ENCODE measurements at places on chromosomes 12 and 14.

GRCh38 chr14:92425101-92425500 is 88.5 kb upstream of the RIN3 start:
- DNase-seq, result peak; percentile 64

DNA sequence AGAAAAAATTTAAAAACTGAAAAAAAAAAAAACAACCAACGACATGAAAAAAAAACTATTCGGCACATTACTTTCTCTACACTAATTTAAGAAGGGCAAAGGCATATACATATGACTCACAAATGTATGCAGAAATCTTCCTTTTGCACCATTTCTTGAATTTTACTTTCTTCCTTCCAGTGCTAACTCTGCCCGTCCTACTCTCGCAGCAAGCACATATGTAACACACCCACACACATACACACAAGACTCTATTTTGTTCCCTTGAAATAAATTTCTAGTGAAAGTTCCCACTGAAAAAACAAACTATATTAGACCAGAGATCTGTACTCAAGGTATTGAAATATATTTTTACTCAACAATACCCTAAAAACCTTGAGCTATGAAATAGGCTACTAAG is 14.6 kb downstream of the BTG1 start:
- no peak for DNase-seq

- no peak for DNase-seq
Observed at GRCh38 chr12:45355730-45356129, 139.8 kb downstream of the ANO6 start.

DNA sequence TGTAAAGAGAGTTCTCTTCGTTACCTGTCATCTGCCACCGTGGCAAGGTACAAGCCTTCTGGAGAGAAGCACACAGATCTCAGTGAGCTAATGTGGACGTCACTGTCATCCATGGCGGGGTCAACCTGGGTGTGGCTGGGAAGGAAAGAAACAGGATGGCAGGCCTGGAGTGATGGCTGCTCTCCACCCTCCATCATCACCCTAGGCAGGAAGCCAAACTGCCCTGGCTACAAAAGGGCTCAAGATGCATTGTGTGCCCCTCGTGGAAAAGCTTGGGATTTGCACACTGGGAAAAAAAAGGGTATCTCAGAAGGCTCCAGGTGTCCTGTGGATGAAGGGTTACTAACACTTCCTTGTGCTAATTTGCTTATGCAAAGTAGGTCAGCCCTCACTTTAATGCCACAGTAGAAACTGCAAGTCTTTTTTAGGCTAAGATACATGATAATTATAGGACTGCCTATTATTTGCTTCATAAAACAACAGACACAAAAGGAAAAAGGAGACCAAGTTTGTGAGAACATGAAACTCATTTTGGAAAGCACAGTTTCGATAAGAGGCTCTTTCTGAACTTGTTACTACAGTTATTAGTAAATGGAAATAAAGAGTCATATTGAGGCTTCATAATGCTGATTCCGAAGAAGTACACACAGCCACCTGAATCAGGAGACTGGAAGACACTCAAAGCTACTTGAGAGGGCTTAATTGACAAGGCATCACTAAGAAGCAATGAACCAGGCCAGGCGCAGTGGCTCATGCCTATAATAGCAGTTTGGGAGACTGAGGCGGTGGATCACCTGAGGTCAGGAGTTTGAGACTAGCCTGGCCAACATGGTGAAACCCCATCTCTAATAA is 18.9 kb downstream of the RFC5 start:
- DNase-seq, result peak; percentile 48

DNA sequence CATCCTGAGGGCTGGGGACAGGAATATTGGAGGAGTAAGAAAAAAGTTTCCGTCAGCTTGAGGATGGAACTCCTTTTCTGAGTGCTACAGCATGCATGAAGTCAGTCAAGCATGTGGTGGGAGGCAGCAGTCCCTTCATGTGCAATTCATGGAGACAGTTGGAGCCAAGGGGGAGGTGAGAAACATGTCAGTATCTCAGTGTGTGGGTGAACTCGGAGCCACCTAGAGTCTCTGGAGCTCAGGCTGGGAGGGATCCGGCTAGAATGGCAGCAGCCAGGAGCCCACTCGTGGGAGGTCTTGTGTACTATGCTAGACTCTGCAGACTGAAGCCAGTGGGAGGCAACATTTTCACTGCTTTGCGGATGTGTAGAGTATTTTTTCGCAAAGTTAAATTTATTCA is 60.3 kb downstream of the AVPR1A start:
- DNase-seq, result no peak

- DNase-seq, result no peak
Observed at GRCh38 chr12:89878950-89879349, 170.3 kb upstream of the ATP2B1 start.

DNA sequence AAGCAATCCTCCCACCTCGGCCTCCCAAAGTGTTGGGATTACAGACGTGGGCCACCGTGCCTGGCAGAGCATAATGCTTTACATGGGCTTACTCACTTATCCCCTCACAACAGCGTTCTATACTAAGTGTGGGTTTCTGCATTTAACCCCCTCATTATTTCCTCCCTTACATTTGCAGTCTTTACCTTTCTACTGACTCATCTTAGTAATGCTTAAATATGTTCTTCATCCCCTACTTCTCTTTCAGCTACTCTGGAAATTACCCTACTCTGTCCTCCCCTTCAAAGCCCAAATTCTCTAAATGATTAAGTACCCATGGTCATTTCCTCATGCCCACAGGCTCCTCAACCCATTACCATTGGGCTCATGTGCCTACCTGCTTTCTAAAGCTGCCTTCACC is 40.7 kb downstream of the NKX2-1 start:
- no peak for DNase-seq

DNA sequence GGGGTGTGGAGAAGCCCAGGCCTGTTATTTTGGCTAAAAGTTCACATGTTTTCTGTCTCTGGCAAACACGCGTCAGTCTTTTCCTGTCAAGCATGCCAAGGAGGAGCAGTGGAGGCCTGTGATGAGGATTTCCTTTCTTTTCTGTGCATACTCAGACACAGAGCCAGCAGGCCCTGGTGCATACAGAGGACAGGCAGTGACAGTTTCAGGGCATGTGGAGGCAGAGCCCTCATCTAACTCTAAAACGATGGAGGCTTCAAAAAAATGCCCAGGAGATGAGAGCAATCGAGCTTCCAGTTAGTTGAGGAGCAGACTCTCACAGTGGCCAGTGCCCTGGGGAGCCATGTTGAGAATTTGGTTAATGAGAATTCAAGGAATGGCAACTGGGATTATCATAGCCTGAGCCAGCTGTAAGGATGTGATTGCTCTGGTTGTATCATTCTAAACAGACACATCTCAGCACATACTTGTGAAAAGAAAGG is 66.5 kb downstream of the TRAFD1 start:
- DNase-seq, result no peak

DNA sequence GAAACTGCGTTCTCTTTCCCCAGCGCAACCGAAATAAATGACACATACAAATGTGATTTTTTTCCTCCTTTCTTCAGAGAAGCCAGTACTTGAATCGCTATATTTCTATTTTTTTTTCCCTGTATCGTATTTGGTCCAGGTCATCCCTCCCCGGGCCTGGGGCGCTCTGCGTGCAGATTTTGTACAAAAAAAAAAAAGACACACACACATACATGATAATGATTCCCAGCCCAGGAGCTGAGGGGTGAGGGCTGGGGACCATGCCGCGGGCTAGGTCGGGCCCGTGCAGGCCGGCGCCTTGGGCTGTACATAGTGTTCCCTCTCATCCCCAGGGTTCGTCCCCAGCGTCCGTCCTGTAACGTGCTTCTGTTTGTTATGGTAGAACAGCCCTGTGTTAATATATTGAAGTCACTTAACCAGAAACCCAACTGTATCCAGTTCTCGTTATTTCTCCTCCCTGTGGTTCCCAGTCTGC is 3.0 kb downstream of the HOXC9 start:
- DNase-seq, result no peak

DNA sequence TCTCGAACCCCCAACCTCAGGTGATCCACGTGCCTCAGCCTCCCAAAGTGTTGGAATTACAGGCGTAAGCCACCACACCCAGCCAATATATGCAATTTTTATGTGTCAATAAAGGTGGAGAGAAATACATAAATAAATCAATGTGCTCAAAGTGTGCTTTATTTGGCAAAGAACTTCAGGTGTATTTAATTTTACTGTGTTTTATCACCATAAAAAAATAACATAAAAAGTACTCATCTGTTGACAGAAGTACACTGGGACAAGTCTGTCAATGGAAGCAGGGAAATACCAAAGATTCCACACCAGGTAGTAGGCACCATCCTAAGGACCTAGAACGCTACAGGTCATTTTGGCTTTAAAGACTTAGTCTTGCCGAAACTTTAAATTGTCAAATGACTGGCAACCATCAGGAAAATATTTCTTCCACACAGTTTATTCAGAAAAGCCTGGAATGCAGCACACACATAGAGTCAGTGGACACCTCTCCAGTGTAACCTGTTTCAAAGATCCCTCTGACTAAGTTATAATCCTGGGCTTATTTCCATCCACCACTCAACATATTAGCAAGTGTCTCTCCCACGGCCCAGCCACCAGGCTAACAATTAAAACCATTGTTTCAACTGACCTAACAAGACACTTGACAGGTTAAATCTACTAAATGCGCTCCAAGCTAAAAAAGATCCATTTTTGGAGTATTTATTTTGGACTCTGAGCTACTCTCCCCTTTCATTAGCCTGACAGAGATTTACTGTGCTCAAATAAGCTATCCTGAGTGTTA is 4.2 kb downstream of the ERO1A start:
- DNase-seq, result no peak

DNA sequence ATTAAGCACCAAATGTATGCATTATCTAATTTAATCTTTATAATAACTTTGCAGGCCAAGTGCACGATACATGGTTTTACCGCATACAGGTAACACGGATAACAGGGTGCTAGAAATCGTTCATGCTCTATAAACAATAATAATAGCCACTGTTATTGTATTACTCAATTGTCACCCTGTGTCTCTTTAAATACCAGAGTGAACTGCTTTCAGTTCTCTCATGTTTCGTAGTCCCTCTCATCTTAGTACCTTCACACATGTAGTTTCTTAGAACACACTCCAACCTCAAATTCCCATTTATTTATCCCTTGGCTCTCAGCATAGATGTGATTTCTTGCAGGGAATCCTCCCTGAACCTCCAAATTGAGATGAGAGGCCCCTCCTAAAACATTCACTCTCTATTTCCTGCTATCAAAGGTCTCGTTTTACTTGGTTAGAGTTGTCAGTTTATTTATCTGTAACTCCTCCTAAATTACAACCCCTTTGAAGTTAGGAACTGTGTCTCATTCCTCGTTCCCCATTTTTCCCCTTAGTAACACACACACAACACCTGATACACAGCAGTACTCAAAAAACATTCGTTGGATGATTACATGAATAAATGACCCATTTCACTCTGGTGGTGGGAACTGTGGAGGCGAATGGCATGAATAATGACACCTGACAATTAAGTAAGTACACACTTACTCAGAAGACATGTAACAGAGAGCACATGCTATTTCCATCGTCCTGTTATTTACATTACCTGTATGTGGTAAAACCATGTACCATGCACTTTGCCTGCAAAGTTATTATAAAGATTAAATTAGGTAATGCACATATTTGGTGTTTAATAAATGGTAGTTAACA is 134.6 kb downstream of the BTG1 start:
- DNase-seq, result no peak

- no peak for DNase-seq
Observed at GRCh38 chr12:104740668-104741067, 217.4 kb downstream of the SLC41A2 start.

GRCh38 chr14:71050227-71050823 is 143.1 kb downstream of the PCNX1 start:
- peak; percentile 43 for DNase-seq

DNA sequence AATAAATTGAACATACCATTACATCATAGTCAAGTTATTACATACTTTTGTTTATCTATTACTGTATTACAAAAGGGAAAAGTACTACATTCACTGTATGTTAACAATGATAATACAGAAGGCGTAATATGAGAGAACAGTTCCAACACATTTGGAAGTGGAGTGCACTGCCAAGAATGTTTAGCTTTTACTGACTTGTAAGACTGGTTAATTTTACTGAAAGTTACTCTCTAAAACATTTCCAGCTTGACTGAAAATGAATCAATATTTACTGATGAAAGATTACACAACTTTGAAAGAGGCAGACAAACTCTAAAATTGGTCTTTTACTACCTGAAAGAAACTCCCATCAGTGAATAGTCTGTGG is 728.5 kb downstream of the FSCB start:
- no peak for DNase-seq

GRCh38 chr14:94227029-94227428 is 52.9 kb downstream of the PPP4R4 start:
- no peak for DNase-seq

DNA sequence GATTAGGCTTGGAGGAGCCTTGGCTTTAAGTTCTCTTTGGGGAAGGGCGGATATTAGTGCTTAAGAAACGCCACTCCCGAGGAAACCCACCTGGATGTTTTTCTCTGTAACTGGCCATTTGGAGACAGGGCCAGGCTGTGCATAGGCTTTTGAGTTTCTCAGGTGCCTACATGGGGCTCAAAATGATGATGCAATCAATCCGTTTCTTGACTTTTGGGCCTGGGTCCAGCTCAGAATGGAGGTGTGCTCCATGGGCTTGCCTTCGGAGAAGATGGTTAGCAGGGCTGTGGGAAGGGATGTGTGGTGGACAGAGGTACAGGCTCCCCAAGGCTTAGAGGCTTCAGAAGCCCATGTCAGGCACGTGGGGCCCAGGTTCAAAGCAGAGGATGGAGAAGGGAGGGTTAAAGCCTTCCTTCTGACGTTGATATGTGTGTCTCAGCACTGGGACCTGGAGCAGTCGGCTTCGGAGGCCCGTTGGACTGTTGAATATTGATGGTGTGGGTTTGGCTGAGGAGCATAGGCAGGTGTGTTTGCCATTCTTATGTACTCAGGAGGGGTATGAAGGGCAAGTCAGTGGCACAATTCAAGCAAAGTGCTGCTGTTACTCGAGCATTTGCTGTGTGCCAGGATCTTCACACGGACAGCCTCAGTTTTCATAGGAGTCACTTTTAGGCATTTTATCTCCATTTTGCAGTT is 82.8 kb downstream of the SLC25A47 start:
- DNase-seq, result no peak

DNA sequence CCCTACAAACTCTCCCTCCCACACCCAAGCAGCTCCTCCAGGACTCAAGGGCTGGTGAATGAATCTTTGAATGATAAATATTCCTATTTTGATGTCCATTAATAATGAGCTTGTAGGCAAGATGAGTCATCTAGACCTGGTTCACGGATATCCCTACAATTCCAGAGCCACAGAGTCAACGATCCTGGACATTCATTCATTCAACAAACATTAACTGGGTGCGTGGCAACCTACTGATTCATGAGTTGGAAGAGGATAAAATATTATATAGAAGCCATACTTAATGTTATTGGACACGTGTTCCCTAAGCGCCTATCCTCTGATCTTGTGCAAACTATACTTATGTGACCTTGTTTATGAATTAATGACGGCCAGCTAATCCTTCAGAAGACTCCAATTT is 420 bp upstream of the OTUB2 start:
- DNase-seq, result no peak

GRCh38 chr14:105086833-105087307 is 21.6 kb upstream of the GPR132 start:
- peak; percentile 88 for DNase-seq
